Left kidney (tissue), 8 donors: ENCODE measurements at places on chromosomes 1 and 21. TPM values are rescaled to one million over a fixed set of nuclear protein-coding genes. Genes with fewer than 3 reads are reported as not detected.

The OR6K3 gene
- polyA plus RNA-seq, result 0.10 TPM

The FASLG gene
- not detected for polyA plus RNA-seq

The PADI3 gene
- polyA plus RNA-seq, result 0.08 TPM

The HIPK1 gene
- polyA plus RNA-seq, result 45.5 TPM

The ASAP3 gene
- polyA plus RNA-seq, result 40.1 TPM

DNA sequence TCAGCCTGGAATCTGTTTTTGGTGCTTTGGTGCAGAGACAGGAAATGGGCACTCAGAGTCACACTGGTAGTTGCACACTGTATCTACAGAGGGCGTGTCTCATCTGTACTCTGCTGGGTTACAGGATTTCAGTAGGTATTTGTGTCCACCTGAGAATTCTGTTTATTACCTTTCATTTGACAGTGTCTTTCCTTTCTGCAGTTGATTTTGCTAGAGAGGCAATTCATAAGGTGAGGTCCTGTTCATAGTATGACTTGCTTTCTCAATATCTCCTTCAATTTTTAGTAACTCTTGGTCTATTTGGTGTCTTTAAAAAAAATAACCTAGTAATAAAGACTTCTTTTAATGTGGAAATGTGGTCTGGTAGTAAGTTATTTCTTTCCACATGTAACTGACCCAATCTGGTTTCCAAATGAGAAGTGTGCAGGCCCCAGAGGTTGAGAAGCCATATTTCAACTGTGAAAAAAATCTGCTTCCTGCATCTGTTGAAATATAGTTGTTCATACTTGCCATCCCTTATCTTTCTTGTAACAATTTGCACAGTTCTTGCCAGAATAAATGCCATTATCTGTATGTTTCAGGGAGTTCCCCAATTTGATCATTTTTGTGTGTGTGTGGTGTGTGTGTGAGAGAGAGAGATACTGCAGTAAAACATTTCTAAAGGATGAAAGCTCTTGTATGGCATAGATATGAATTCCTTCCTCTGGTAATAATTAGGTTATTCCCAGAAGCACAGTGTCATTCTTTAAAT, 78.4 kb upstream of the DNAJC6 start:
- no peak for DNase-seq

DNA sequence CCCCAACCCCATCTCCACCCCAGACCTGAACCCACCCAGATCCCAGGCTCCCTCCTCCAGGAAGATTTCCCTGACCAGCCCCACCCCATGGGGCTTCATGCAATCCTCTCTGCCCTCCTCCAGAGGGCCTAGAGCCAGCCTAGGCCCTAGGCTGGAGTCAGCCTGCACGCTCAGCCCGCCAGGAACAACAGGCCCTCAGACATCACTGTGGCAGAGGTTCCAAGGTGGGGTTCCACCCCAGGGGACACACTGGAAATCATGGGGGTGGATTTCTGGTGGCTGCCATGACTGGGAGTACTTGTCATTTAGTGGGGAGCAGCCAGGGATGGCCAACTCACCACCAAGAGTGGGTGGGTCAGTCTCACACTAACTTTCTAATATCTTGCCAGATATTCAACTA, 122.0 kb downstream of the GLIS1 start:
- DNase-seq, result no peak

- DNase-seq, result no peak
These were observed 111.6 kb upstream of the ERRFI1 start for GRCh38 chr1:8137481-8138244.

DNA sequence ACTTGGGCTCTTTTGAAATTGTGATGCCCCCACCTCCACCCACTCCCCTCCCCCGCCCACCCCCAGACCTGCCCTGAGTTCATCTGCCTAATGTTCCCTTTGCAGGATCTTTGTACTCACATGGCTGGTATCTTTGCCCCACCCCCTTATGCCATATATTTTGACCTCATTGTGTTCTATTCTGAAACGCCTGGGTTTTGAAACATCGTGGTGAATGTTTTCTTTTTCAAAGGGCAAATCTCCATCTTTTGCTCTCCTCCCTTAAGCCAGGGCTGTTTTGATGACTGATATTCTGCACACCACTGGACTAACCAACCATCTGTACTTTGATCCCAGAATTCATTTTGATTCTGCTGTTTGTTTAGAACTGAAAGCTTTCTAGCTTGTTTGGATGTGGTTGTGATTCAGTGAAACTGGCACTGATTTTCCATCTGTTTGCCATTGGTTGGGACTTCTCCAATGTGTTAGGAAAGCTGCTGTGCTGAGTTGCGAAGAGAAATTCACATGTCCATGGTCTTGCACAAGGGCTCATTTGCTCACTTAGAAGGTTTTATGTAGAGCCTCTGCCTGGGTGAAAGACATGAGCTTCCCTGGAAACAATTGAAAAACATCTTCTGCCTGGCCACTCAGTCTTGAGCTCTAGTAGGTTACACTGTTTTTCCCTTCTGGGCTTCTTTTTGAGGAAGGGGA, 16.5 kb downstream of the SMAP2 start:
- DNase-seq, result no peak

DNA sequence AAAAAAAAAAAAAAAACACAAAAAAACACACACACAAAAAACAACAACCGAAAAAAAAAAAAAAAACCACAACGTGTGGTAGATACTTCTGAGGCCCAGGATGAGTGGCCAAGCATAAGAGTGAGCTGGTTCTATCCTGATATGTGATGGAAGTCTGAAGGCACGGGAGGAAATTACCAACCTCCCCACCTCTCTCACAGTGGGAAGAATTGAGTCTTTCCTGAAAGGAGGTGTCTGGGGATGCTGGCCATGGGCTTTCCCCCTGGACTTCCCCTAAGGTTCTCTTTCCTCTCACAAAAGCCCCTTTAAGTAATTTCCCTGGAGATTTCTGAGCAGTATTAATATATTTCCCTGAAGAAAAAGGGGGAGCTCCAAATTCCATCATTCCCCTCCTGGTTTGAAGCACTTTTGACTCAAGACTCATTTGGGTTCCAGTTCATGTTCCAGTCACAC, 5.2 kb downstream of the TMCC2 start:
- no peak for DNase-seq

- no peak for DNase-seq
These were observed 13.6 kb downstream of the CDC42BPA start for GRCh38 chr1:227304665-227305064.

GRCh38 chr1:208081972-208082371, 162.2 kb downstream of the PLXNA2 start:
- no peak for DNase-seq

DNA sequence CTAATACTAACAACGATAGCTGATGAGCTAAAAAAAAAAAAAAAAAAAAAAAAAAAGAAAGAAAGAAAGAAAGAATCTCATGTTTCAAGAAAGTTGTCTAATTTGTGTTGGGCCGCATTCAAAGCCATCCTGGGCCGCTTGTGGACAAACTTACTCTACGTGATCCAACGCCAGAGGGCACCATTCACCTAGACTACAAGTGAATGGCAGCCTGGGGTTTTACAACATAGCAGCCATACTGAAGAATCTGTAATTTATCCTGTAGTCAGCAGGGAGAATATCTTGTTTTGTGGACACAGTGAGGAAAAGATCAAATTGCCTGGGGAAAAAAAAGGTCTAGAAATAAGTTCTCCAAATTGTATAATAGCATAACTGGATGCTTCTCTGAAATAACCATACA, 47.0 kb downstream of the CYP2J2 start:
- DNase-seq, result peak; percentile 76
